ENCODE measurements at places on chromosomes 11 and 22.

DNA sequence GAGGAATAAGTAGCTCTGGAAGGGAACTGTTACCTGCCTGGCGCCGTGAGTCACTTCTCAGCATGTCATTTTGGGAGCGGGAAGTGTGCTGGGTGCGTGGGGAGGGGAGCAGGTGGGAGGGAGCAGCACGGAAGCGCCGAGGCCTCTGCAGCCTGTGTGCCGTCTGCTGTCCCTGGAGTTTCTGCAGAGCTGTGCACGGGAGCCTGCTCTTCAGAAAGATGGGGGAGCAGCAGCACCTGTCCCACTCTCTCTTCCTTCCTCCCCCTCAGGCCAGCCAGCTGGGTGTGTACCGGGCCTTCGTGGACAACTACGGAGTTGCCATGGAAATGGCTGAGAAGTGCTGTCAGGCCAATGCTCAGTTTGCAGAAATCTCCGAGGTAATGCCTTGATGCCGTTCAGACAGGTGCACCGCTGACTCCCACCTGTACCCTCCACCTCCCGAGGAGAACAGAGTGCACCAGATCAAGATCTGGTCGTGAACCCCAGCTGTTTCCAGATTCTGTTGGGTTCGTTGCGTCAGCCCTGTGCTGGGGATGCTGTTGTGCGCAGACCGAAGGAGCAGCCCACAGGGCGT is 87.9 kb downstream of the BCR start:
- DNase-seq, result no peak

DNA sequence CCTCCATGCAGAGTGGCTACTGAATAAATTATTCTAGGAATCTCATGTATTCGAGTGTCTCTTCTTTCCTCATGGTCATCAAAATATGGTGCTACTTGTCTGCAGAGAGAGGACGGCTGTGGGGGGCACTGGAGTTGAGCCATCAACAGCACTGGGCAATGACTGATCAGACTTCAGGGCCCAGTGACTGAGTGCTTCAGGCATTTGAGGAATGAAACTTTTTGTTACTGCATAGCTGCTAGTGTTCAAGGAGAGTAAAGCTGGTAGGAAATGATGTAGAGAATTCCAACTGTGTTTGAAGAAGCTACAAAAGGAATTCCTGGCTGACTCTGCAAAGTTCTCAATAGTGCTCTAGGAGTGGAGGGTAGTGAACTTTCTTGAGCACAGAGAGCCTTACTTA is 277.7 kb downstream of the CADM1 start:
- no peak for DNase-seq

- no peak for DNase-seq
These were observed 256.8 kb upstream of the RAG2 start for GRCh38 chr11:36854875-36855274.

DNA sequence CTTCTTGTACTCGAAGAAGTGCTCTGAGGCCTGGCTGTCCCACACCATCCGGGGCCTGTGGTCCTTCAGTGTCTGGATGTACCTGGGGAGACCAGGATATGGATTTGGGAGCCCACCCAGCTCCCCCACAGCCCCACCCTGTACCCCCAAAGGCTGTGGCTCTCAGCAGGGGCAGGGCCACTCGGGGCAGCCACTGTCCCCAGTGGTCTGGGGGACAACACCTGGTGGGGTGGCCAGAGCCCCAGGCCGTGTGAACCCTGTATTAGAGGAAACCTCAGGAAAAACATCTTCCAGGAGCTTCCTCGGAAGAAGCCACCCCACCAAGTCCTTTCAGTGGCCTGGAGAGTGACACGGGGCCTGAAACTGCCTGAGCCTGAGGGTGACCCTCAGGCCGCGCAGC is 27.8 kb downstream of the TSPAN4 start:
- no peak for DNase-seq

DNA sequence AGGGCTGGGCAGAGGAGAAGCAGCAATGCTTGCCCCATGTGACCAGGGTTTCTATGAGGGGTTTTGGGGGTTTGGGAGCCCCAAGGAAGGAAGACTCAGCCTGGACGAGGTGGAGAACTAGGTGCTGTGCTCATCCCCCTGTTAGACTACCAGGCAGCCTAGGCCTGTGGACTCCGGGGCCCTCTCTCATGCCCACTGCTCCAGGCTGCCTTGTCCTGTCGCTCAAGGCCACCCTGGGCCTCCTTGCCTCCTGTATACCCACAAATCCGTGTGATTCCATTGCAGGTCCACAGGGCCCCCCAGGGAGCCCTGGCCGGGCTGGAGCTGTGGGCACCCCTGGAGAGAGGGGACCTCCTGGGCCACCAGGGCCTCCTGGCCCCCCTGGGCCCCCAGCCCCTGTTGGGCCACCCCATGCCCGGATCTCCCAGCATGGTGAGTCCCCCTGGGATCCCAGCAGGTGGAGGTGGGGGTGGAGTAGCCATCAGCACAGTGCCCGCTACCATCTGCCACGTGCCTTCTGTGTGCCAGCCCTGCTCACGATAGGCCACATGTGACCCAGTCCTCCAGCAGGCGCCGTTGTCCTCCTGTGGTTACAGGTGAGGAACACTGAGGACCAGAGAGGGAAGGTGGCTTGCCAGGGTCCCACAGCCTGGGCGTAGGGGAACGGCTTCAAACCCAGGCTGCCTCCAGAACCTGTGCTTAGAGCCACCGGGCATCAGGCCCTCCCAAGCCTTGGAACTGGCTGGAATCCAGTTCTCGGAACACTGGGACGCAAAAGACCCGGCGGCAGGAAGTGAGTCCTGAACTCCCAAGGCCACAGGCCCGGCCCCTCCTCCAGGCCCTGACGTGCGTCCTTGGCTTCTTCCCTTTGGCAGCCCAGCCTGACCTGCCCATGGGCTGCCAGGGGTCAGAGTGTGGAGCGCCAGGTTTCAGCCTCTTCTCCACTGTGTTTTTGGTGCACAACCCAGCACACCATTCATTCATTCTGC is 26.6 kb downstream of the EMID1 start:
- no peak for DNase-seq

DNA sequence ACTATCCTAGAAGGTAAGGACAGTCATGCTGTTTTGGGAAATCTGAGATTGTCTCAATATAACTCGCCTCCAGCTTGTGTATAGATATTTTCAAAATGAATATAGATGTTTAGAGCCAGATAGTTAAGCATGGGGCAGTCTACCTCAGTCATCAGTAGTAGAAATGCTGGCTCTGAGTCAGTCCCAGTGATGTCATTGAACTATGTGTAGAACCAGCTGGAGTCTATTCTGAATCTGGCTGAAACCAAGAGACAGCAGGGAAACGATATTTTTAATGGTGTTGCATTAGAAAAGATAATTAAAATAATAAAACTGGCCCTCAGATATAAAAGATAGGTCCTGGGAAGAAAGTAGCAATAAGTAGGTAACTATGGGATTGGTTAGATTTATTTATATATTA is 25.9 kb downstream of the PIWIL4 start:
- no peak for DNase-seq

GRCh38 chr11:66071381-66071801 is 1.3 kb downstream of the PACS1 start:
- DNase-seq, result no peak

GRCh38 chr11:82996966-82997606 is 74.6 kb downstream of the RAB30 start:
- DNase-seq, result no peak

DNA sequence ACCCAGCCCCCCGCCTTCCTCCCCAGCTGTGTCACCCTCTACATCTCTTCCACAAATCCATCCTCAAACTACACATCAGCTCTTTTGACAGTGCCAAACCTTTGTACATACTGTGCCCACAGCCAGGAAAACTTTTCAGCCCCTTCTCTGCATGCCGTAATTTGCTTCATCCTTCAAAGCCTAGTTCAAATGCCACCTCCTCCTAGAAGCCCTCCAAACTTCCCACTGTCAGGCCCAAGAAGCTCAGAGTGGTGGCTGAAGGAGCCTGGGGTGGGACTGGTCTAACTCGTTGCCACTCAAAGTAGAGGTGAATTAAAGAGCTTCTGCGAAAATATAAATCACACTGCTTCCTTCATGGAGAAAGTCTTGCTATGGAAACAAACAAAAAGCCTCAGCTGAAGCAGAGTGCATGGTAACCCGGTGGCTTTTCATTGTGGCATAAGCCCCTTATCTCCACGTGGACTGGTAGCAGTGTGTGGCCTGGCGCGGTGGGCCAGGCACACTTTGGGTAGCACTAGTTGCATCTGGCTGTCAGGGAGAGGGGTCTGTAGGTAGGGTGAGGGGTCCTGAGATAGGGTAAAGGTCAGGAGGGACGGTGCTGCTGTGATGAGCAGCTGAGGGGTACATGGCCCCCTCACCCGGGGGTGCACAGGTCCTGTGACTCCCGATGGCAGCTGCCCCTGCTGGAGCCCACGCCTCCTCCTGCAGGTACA is 76.9 kb downstream of the MYO7A start:
- DNase-seq, result no peak

DNA sequence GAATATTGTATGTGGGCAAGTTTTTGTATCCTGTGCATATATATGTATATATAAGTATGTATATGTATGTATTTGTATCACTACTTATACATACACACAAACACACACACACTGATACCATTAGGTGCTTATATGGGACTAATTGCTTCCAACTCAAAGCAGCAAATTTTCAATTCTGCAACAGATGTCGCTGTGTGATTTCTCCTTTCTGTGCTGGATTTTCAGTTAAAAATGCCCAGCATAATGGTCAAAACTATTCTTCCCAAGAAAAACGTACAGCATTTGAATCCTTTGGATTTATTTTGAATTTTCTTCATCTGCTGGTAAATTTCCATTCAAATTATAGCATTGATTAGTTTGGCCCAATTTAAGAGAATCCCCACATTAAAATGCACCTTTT is 4.3 kb downstream of the CADM1 start:
- no peak for DNase-seq

- no peak for DNase-seq
These were observed 31.3 kb upstream of the TEAD1 start for GRCh38 chr11:12642806-12643428.

- no peak for DNase-seq
These were observed 7.7 kb downstream of the LHFPL7 start for GRCh38 chr22:24938741-24939341.

GRCh38 chr22:45230026-45230721 is 10.5 kb downstream of the KIAA0930 start:
- no peak for DNase-seq

GRCh38 chr11:127491589-127491988 is 491.0 kb upstream of the KIRREL3 start:
- no peak for DNase-seq

- no peak for DNase-seq
These were observed 70.7 kb upstream of the CD82 start for GRCh38 chr11:44494785-44495184.

GRCh38 chr11:13668957-13669521 is 571 bp downstream of the FAR1 start:
- peak; percentile 72 for DNase-seq

DNA sequence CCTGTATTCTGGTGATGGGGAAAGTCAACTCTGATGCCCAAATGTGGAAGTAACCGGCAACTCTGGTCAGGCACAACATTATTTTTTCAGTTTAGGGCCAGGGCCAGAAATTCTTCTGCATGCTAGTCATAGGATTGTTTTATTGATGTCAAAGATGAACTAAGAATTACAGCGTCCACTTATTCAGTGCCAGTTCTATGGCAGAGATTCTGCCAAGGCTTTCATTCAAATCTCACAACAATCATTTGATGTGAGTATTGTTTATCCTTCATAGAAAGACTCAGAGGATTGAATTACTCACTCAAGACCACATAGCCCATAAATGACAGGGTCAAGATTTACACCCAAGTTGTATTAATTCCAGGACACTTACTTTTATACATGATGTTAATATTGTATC is 87.7 kb downstream of the TMPRSS5 start:
- no peak for DNase-seq

DNA sequence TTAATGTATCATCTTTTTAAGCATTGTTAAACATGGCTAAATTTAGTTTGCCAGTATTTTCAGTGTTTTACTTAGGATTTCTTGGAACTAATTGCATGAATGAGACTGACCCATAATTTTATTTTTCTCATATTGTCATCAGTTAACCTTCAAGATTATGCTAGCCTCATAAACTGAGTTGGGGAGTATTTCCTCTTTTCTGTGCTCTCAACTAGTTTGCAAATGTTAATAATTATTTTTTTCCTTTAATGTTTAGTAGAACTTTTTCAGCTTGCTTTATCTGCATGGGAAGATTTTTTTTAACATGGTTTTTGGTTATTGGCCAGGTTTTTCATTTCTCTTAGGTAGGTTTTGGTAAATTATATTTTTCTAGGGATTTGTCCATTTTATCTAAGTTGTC is 235.4 kb upstream of the SESN3 start:
- DNase-seq, result no peak

DNA sequence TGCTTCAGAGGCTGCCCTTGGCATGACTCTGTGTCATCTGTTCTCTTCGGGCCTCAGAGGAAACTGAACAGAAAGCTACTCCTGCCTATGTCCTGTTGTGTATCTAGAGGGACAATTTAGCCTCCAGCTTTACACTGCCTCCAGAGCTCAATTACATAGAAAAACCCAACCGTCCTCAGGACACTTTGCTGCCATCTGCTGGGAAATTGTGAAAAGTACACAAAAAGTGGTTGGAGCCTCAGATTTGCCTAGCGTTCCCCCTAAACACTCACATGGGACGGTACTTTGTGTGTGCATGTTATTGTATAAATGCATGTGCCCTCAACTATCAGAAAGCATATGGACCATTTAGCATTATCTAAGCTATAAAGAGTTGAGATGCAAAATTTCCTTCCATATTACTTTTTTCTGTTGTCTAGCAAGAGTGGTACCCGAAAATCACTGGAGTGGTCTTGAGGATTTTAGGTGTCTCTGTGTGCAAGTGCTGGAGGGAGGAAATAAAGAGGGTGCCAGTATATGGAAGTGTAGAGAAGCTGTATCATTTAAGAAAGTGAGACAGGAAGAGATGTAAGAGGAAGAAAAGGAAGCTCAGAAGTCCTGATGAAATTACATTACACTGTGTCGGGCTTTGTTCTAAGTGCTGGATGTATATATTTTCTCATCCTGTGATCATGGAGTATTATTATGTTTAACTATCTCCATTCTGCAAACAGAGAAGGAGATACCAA is 8.7 kb upstream of the MS4A4E start:
- no peak for DNase-seq

DNA sequence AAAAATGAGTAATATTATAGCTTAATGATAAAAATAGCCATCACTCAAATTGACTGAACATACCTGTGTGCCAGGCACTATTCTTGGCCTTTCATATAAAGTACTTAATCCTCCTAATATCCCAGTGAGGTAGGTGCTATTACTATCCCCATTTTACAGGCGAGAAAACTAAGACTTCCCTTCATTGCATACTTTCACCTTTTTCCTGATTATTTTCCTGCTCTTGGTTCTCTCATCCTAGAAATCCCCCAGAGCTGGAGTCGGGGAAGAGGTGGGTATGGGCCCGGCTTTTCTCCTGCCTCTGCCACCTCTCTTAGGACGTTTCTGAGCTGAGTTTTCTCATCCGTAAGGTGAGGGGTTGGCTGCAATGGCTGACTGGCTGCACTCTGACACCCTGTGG is 2.2 kb downstream of the NPTXR start:
- DNase-seq, result no peak

GRCh38 chr22:29882716-29883044 is 294 bp upstream of the MTMR3 start:
- no peak for DNase-seq

All from left hindlimb (tissue), 1 donor.